ENCODE measurements at places on chromosomes 2 and 18. TPM values are rescaled to one million over a fixed set of nuclear protein-coding genes. Genes with fewer than 3 reads are reported as not detected.

The ELP2 gene
- 84.4 TPM for total RNA-seq

The NOSTRIN gene
- total RNA-seq, result not detected

The SLC9A4 gene
- total RNA-seq, result not detected

The AQP12A gene
- not detected for total RNA-seq

The KIF5C gene
- 25.2 TPM for total RNA-seq

The FAM210A gene
- 29.4 TPM for total RNA-seq

The REG1A gene
- total RNA-seq, result not detected

The GATA6 gene
- 0.10 TPM for total RNA-seq

The POTEE gene
- 0.56 TPM for total RNA-seq

The ALS2 gene
- total RNA-seq, result 11.0 TPM

The HOXD1 gene
- total RNA-seq, result not detected

The MRPS9 gene
- total RNA-seq, result 39.3 TPM

The LOXL3 gene
- 0.90 TPM for total RNA-seq

The PFN4 gene
- 0.40 TPM for total RNA-seq

The KDSR gene
- total RNA-seq, result 72.8 TPM

The KLHL14 gene
- not detected for total RNA-seq

The DCDC2C gene
- total RNA-seq, result not detected

The ZNF513 gene
- 9.7 TPM for total RNA-seq

The PSMA8 gene
- 1.7 TPM for total RNA-seq

The KLHL29 gene
- total RNA-seq, result 0.99 TPM

The CCDC148 gene
- 0.29 TPM for total RNA-seq

The CD226 gene
- total RNA-seq, result 63.9 TPM

The SERPINB2 gene
- total RNA-seq, result not detected

The ZSWIM2 gene
- total RNA-seq, result not detected

The ALPP gene
- total RNA-seq, result not detected

The HOXD10 gene
- not detected for total RNA-seq

The GALNT3 gene
- 3.2 TPM for total RNA-seq

The ELAC1 gene
- total RNA-seq, result 4.7 TPM
